ENCODE measurements at places on chromosomes 1 and 21.

DNA sequence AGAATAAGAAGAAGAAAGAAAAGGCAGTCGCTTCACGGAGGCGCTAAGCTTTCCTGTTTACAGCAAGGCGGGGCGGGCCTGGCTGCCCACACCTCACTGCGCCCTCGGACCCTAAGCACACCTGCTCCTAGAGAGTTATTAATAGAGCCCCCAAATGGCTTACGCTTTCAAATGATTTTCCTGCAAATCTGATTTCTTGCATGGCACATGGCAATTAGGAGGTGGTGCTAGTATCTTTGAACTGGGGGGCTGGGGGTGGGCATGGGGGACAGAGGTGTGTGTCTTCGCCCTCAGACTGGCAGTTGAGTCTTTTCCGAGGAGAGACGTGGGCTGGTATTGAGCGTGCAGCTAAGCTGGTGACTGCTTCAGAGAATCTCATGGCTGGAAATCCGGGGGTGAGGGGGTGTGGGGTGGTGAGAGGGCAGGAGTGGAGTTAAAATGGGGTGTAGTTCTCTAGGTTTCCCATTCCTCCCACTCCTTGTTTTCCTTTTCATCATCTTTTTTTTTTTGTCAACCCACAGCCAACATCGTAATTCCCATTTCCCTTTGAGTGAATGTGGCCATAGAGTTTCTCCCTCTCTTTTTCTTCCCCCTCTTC lies 1.3 kb downstream of the S1PR1 start:
- DNase-seq: peak; percentile 55

- DNase-seq: no peak
Measured at GRCh38 chr1:118118873-118119463, 66.1 kb downstream of the SPAG17 start.

- DNase-seq: no peak
Measured at GRCh38 chr1:168088511-168089325, 48.0 kb downstream of the GPR161 start.

DNA sequence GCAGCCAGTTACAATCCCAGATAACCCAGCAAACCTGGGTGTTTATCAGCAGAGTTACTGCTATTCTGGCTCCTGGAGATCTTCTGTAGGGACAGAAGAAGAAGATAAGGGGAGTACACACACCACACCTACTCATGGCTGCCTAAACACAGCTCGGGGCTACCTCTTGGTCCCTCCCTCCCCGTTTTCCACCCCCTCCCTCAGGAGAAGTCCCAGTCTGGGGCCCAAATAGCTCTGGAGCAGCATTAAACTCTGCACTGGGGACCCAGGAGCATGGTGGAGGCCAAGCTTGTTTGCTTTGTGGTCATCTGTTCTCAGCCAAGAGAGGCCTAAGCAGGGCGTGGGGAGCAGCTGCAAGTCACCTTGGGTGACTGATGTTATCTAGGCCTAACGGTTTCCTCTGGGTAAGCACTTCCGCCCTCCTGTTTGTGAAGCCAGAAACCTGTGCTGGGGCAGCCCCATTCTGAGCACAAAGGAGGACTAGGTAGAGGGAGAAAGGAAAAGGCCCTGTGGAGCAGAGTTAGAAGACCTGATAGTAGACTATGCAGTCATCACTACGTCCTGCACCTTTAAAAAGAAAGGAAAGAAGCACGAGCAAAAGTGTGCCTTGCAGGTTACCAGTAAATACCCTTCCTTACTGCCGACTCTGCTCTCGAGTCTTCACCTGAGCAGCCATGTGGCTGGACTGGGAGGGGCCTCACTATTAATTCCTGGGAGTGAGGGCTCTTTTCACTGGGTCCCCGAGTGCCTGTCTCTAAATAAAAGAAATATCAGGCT lies 2.0 kb upstream of the RCSD1 start:
- no peak for DNase-seq

- peak; percentile 53 for DNase-seq
Measured at GRCh38 chr1:119660253-119661083, 12.4 kb upstream of the ZNF697 start.
